Right atrium auricular region (tissue), 2 donors: ENCODE measurements at places on chromosomes 16 and 17. TPM values are rescaled to one million over a fixed set of nuclear protein-coding genes. Genes with fewer than 3 reads are reported as not detected.

DNA sequence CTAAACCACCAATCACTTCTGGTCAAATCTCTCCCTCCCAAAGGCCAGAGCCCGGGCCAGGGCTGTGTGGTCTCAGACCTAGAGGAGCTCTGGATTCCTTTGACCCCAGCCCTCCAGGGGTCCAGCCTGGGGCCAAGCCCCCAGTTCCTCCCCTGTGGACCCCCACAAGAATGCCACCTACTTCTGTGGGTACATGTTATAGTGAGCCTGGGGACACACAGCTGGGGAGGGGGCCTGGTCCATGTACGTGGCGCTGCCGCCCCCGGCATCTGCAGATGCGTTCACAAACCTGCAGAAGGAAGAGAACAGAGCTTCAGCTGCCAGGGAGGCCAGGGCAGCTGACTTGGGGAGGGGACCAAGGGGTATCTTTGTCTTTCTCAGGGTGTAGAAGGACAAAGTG is 7.9 kb upstream of the GHDC start:
- peaks cover 18% of the 10 kb centered on the region for H3K4me1 ChIP-seq
- H3K27me3 ChIP-seq, result no peaks in the 10 kb centered on the region
- H3K36me3 ChIP-seq, result peaks cover 42% of the 10 kb centered on the region
- H3K4me3 ChIP-seq, result no peak overlapping the region

DNA sequence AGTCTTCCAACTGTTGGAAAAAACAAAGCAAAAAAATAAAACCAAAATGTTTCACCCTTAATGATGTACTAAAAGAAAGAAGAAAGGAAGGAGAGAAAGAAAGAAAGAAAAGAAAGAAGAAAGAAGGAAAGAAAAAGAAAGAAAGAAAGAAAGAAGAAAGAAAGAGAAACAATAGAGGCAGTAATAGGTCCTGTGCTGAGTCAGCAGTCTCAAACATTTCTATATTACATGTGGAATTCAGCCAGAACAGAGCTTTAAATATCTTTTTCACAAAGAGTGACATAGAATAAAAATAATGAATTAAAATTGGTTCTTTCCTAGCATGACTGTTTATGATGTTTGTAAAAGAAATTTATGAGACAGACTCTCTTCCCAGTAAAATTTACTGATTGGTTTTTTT is 1135.3 kb upstream of the CDH8 start:
- no peaks in the 10 kb centered on the region for H3K36me3 ChIP-seq
- H3K27me3 ChIP-seq, result no peaks in the 10 kb centered on the region
- H3K27ac ChIP-seq, result no peak overlapping the region

GRCh38 chr17:69084911-69085310 is 24.2 kb upstream of the ABCA9 start:
- peaks cover 63% of the 10 kb centered on the region for H3K36me3 ChIP-seq
- H3K27me3 ChIP-seq, result no peaks in the 10 kb centered on the region
- no peak overlapping the region for H3K4me3 ChIP-seq
- no peak overlapping the region for H3K27ac ChIP-seq
- H3K4me1 ChIP-seq, result no peaks in the 10 kb centered on the region

- no peak overlapping the region for H3K27ac ChIP-seq
- H3K27me3 ChIP-seq, result no peaks in the 10 kb centered on the region
- H3K4me3 ChIP-seq, result no peak overlapping the region
- H3K4me1 ChIP-seq, result no peaks in the 10 kb centered on the region
These were observed 58.4 kb downstream of the TMEM100 start for GRCh38 chr17:55664287-55664686.

GRCh38 chr16:19136549-19137196 is 22.9 kb downstream of the ITPRIPL2 start:
- no peak overlapping the region for H3K27ac ChIP-seq
- H3K4me1 ChIP-seq, result peaks cover 52% of the 10 kb centered on the region
- H3K4me3 ChIP-seq, result no peak overlapping the region
- H3K27me3 ChIP-seq, result no peaks in the 10 kb centered on the region
- H3K36me3 ChIP-seq, result no peaks in the 10 kb centered on the region
- no peak for DNase-seq

The GAST gene
- not detected for total RNA-seq

The ALDH3A1 gene
- 0.22 TPM for total RNA-seq
